ENCODE measurements at places on chromosomes 7 and 10.

- DNase-seq: no peak
Measured at GRCh38 chr7:91468256-91468655, 204.0 kb downstream of the FZD1 start.

DNA sequence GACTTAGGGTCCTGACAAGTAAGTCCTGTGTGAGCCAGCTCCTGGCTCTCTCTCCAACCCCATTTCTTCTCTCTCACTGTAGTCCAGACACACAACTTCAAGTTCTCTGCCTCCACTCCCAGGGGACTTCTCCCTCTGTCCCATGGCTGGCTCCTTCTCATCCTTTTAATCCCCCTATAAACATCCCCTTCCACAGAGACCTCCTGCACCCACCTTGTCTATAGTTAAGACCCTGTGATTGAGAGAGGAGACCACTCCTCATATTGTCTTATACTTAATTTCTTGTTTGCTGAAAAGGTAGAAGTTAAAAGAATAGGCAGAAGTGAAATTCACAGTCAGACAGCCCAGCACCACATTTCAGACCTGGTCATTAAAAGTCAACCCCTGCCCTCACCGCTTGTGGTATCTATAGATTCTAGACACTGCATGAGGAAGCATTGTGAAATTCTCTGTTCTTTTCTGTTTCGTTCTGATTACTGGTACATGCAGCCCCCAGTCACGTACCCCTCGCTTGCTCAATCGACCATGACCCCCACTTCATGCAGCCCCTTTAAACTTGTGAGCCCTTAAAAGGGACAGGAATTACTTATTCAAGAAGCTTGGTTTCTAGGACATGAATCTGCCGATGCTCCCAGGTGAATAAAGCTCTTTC lies 125.6 kb upstream of the FRMD4A start:
- DNase-seq: no peak

DNA sequence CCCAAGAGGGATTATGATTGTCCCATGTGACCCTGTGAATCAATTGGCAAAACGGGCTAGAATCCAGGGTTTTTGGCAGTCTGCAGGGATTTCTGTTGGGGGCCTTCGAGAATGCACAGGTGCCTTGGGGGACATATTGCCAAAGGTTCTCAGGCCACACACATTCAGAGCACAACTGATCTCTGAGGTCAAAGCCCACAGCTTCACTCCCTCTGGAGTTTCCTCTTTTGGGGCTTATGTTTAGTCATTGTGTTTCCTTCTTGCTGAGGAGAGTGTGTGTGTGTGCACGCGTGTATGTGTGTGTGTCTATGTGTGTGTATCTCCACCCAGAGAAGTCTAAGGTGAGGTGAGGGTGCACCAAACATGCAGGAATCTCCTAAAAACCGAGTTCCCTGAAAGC lies 8.8 kb downstream of the PPIF start:
- DNase-seq: no peak

GRCh38 chr7:84104826-84105225 lies 89.8 kb downstream of the SEMA3A start:
- DNase-seq: no peak

DNA sequence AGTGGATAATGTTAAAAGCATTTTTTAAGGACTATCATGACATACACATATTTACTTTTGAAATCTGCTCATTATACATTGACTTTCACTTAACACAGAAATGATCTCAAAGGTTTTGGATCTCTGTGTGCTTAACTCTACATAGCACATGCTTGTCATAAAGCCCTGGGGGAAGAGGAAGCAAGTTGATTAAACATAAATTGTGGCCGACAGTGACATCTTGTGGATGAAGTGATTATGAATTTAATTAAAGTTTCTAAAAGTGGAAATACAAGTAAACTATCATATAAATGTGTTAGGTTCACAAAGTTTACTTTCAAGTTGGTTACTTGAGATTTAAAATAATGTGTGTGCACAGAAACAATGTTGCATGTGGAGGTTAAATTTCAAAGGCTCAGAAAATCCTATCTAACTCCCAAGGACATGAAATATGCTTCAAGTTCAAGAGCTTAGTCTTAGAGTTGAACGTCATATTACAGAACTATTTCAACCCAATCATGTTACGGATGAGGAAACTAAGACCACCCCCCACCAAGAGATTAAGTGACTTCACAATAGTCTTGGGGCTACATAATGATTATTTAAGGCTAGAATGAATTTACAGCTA lies 1247.8 kb downstream of the GATA3 start:
- peak; percentile 19 for DNase-seq

- DNase-seq: no peak
Measured at GRCh38 chr7:50821457-50822008, 38.8 kb upstream of the GRB10 start.

DNA sequence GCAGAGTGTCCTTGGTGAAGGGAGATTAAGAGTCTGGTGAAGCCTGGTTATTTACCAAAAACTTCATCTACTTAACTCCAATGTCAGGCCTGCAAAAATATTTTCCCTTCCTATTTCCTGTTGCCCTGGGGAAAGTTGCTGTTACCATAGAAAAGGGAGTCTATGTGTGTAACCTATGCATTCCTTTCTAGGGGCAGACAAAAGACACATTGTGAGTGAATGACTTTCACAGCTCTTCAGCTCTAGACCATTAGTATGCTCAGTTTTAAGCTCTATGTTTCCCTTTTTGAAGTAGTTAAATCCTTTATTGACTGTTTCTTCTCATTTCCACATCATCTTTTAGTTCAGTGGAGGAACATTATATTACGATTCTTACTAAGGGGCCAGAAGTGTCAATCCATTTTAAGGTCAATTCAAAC lies 45.6 kb upstream of the SGCE start:
- no peak for DNase-seq

- DNase-seq: no peak
Measured at GRCh38 chr10:128596906-128597305, 470.7 kb upstream of the MKI67 start.

GRCh38 chr7:158527038-158527437 lies 60.6 kb downstream of the PTPRN2 start:
- no peak for DNase-seq

GRCh38 chr10:69734797-69735468 lies 66.8 kb upstream of the COL13A1 start:
- DNase-seq: no peak

DNA sequence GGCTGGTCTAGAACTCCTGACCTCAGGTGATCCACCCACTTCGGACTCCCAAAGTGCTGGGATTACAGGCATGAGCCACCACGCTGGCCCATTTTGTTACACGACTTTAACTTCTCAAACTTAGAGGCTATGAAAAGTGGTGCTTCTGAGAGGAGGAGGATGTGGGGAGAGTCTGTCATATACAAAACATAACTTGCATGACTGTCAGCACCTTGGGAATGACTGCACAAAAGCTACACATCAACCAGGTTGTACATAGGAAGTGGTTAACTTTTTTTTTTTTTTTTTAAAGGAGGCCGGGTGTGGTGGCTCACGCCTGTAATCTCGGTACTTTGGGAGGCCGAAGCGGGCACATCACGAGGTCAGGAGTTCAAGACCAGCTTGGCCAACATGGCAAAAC lies 43.4 kb upstream of the GSDME start:
- no peak for DNase-seq

GRCh38 chr10:72552857-72553256 lies 73.0 kb downstream of the MICU1 start:
- DNase-seq: peak; percentile 79

GRCh38 chr7:106377847-106378361 lies 93.1 kb upstream of the NAMPT start:
- no peak for DNase-seq

DNA sequence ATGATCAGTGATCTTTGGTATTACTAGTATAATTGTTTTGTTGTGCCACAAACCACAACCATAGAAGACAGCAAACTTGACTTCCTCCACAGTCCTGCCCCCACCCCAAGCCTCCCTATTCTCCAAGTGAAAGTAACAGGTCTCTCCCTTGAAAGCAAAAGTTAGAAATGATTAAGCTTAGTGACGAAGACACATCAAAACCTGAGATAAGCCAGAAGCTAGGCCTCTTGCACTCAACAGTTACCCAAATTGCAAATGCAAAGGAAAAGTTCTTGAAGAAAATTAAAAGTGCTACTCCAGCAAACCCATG lies 7.5 kb downstream of the SAR1A start:
- no peak for DNase-seq

DNA sequence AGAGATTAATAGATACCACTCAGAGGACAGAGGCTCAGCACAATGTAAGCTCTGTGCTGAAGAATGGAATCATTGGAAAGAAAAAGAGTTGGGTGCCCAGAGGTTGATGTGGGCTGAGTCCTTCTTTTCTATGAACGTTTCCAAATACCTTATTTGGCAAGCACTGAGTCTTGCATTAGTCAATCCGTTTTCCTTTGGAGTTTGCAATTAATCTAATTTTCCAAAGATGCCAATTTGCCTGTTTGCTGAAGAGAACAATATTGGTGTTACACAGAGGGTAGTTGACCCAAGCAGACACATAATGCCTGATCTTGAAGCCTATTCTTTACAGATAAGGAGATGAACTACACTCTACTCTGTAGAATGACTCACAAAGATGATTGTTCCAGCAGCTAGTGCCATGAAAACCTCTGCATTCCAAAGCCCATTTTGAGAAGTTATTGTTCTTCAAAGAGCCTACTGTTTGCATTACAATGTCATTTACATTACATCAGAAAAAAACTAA lies 55.4 kb upstream of the MET start:
- no peak for DNase-seq
